T-cell (primary cell): ENCODE measurements at places on chromosomes 2 and 18.

DNA sequence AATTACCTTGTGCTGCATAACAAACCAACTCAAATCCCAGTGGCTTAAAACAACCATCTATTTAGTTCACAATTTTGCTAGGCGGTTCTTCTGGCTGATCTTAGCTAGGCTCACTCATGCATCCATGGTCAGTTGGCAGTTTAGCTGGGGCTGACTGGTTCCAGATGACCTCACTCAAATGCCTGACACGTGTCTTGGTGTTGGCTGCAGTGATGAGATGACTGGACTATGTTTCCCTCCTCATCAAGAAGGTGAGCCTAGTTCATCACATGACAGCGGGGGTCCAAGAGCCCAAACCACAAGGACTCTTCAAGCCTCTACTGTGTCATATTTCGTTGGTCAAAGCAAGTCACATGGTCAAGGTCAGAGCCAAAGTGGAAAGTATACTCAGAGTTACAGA is 42.7 kb upstream of the ACTR3 start:
- no peak for DNase-seq

DNA sequence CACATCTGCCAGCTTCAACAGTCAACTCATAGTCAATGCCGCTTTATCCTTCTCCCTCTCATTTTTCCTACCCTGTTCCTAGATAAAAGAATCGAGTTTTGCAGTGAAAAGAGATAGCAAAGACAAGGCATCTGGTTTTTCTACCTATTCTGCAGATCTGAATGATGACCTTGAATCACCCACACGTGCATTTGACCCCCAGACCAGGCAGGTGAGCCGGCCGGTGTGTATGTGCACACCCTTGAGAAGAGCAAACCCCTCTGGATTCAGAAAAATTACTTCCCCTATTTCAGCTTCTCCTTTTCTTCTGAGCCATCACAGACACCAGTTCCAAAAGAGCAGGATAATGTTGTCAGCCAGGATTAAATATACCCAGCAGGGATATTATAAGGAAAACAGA is 115.6 kb upstream of the ST6GAL2 start:
- no peak for DNase-seq

- no peak for DNase-seq
Measured at GRCh38 chr2:176449852-176450251, 180.6 kb downstream of the MTX2 start.

DNA sequence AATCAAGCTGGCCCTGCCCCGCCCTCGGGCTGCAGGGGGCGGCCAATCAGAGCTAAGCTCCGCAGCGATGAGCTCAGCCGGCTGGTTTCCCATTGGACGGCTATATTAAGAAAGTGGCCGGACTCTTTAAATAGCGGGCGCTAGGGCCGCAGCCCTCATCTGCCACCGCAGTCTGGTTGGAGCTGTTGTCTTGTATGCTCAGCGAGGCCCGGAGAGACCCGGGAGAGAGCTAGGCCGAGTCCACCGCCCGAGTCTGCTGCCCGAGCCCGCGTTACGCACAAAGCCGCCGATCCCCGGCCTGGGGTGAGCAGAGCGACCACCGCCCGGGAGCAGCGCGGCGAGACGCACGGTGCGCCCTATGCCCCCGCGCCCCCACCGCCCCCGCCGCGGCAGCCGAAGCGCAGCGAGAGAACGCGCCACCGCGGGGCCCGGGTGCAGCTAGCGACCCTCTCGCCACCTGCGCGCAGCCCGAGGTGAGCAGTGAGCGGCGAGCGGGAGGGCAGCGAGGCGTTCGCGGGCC is at the start of gene RHOB:
TSS of gene RHOB (plus strand) at position 158 of the 520 bp plus-strand sequence. CDS start 392 bp downstream, outside the sequence.
- peak; percentile 88 for DNase-seq

- no peak for DNase-seq
Measured at GRCh38 chr2:197852108-197852507, 47.7 kb downstream of the PLCL1 start.

GRCh38 chr2:190970160-190970559 is 43.8 kb downstream of the STAT1 start:
- no peak for DNase-seq

- DNase-seq, result no peak
Measured at GRCh38 chr18:34467058-34467457, 242.3 kb upstream of the NOL4 start.

DNA sequence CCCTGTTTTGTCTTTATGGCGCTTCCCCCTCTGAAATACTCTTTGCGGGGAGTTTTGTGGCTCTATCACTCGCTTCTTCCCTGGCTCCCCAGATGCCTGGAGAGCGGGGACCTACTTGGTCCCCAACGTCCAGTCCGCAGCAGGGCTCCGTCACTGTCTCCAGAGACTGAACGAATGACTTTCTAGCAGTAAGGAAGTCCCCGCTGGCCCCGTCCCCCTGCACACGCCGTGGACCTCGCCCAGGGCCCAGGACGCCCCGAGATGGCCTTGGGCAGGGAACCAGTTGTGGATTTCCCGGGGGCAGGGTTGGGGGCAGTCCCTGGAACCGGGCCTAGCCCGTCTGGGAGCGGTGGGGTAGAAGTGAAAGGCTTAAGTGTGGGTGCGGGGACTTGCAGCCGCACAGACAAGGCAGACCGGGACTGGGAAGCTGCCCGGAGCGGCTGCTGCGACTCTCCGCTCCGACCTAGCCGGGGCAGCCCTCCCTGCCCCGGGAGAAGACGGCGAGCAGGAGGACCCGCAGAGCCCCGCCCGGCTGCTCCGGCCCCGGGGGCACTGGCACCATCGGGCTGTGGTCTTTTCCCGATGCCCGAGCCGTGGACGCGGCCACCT is 821 bp upstream of the EPHA4 start:
- peak; percentile 29 for DNase-seq

DNA sequence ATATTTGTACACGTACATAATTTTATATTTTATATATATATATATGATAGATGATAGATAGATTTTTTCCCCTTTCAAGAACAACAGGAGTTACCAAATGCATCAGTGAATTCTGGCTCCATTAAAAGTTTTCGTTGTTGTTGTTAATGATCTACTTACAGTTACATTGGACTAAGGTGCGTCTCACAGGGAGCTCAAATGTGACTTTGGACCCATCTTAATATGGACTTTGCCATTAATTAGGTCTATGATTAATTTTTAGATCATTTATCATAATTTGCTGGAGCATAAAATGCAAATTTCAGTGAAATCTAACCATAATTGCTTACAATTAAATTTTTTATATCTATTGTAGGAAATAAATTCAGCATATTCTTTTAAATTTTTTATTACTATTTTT is 261.6 kb downstream of the NRXN1 start:
- DNase-seq, result no peak

GRCh38 chr2:134178138-134178877 is 75.6 kb upstream of the MGAT5 start:
- peak; percentile 10 for DNase-seq

GRCh38 chr2:189179570-189179950 is at the start of gene COL5A2:
COL5A2 (minus strand) TSS chr2:189179761; CDS start chr2:189179604, 157 bp downstream.
- peak; percentile 4 for DNase-seq

GRCh38 chr2:182610231-182610630 is 105.8 kb upstream of the DNAJC10 start:
- no peak for DNase-seq

DNA sequence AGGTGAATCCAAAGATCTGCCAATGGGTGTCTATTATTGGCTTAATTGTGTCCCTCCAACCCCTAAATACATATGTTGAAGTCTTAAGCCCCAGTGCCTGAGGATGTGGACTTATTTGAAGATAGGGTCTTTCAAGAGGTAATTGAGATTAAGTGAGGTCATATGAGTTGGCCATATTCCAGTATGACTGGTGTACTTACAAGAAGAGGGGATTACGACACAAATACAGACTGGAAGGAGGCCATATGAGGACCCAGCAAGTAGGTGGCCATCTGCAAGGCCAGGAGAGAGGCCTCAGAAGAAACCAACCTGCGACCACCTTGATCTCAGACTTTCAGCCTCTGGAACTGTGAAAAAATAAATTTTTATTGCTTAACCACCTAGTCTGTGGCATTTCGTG is 121.1 kb upstream of the FN1 start:
- DNase-seq, result no peak

- DNase-seq, result no peak
Measured at GRCh38 chr18:754656-755055, 42.2 kb upstream of the ENOSF1 start.

GRCh38 chr2:122138561-122138960 is 383.1 kb downstream of the TSN start:
- no peak for DNase-seq

DNA sequence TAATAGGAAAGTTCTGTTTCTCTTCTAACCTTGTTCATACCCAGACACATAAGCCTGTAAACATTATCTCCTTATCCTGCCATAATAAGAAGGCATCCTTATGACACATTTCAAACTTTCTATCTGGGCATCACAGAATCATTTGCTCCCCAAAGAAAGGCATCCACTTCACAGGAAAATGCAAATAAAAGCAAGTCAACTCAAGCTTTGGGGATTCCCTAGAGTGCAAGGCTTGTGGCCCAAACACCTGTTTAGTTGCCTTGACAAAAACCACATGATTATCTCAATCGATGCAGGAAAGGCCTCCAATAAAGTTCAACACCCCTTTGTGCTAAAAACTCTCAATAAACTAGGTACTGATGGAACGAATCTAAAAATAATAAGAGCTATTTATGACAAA is 195.7 kb upstream of the GALNT5 start:
- DNase-seq, result no peak

GRCh38 chr2:159828738-159829137 is 30.7 kb upstream of the CD302 start:
- no peak for DNase-seq

GRCh38 chr18:47248115-47248603 is 3.3 kb downstream of the SKOR2 start:
- DNase-seq, result no peak

DNA sequence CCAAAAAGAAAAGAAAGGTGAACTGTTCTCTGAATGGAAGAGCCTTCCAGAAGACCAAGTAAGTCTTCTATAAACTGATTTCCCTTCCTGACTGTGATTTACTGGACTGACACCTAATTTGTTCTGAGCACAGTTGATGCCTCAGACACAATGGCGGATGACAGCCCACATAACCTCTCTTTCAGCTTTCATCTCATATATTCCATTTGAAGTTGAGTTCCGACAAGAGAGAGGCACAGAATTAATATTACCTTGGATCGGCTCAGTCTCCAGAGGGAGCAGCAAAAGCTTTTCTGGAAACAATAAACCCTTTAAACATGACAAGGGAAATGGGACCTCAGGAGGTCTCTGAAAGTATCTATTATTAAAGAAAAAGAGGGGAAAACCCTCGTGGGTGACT is 638.7 kb upstream of the SETBP1 start:
- no peak for DNase-seq

- DNase-seq, result no peak
Measured at GRCh38 chr2:219158586-219158985, 2.0 kb downstream of the NHEJ1 start.

- DNase-seq, result no peak
Measured at GRCh38 chr2:31260870-31261269, 26.9 kb downstream of the EHD3 start.
